ENCODE measurements at places on chromosomes 7 and 10.

GRCh38 chr10:114483575-114483974 lies 79.3 kb upstream of the AFAP1L2 start:
- DNase-seq: no peak

GRCh38 chr10:51340845-51341610 lies 266.7 kb downstream of the PRKG1 start:
- no peak for DNase-seq

- DNase-seq: no peak
Measured at GRCh38 chr10:88382699-88383098, 200.4 kb downstream of the RNLS start.

- DNase-seq: no peak
Measured at GRCh38 chr10:5641501-5641900, 24.9 kb downstream of the ASB13 start.

DNA sequence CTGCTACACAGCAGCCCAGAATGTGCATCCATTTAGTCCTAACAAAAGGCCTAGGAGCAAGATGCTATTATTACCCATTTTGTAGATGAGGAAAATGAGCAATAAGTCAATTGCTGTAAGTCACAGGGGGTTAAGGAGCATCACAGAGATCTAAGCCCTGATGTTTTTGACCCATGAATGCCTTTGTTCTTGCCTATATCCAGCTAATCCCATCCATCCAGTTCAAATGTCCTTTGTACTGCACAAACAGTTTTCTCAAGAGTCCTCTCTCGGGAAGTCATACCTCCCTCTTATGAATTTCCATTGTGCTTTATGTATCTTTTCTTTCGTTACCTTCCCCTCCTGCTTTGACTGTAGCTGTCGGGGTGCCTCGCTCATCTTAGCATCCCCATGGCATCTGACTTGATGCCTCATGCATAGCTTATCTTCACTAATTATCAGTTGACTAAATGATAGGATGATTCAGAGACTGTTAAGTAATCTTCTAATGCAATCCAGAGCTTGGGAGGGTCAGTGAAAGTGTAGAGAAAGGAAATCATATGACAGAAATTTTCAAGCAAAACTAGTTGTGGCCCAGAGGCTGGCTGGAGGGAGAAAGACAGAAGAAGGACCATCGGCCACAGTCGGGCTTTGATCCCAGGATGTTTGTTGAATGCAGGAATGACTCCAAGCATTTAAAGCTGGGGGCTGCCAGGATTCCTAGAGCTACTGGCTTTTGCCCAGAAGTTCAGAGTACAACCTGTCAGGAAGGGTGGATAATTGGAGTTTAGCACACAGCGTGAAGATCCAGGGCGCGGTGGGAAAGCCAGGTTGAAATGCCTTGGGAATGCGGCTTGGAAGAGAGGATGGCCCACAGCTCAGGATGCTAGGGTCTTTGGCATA lies 23.5 kb downstream of the BLVRA start:
- DNase-seq: no peak

DNA sequence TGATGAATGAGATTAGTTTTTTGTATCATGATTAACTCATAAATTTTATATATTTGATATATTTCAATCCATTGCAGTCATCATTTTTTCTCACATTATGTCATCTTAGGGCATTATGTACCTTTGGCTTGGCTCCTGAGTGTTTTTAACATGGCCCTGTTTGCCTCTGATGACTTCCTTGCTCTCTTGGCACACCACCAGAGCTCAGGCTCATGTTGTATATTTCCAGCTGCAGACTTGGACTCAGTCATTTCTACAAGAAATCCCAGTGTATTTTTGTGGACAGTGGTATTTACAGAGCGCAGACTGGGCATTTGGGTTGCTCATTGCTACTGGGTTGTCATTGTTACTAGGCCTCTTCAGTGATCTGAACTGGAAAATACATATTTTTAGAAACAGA lies 188.5 kb downstream of the ADRA2A start:
- no peak for DNase-seq

- no peak for DNase-seq
Measured at GRCh38 chr10:70140297-70140696, 6.2 kb downstream of the TYSND1 start.

- peak; percentile 75 for DNase-seq
Measured at GRCh38 chr10:133379152-133379800, at the start of gene PAOX. TSS of gene PAOX (plus strand) at chr10:133379262. CDS start at chr10:133379317, 55 bp downstream.

GRCh38 chr7:91373111-91373800 lies 109.0 kb downstream of the FZD1 start:
- no peak for DNase-seq

GRCh38 chr7:113086431-113086888 lies at the start of gene GPR85:
TSS of gene GPR85 (minus strand) at chr7:113086827. CDS start at chr7:113084721, 2,106 bp downstream.
- DNase-seq: peak; percentile 22

- DNase-seq: no peak
Measured at GRCh38 chr10:24214762-24215161, 5.8 kb downstream of the KIAA1217 start.

GRCh38 chr7:20932785-20933527 lies 146.3 kb upstream of the SP8 start:
- no peak for DNase-seq

GRCh38 chr10:6473430-6473829 lies 106.6 kb downstream of the PRKCQ start:
- DNase-seq: no peak

GRCh38 chr10:26869528-26869927 lies 8.8 kb upstream of the ABI1 start:
- no peak for DNase-seq

DNA sequence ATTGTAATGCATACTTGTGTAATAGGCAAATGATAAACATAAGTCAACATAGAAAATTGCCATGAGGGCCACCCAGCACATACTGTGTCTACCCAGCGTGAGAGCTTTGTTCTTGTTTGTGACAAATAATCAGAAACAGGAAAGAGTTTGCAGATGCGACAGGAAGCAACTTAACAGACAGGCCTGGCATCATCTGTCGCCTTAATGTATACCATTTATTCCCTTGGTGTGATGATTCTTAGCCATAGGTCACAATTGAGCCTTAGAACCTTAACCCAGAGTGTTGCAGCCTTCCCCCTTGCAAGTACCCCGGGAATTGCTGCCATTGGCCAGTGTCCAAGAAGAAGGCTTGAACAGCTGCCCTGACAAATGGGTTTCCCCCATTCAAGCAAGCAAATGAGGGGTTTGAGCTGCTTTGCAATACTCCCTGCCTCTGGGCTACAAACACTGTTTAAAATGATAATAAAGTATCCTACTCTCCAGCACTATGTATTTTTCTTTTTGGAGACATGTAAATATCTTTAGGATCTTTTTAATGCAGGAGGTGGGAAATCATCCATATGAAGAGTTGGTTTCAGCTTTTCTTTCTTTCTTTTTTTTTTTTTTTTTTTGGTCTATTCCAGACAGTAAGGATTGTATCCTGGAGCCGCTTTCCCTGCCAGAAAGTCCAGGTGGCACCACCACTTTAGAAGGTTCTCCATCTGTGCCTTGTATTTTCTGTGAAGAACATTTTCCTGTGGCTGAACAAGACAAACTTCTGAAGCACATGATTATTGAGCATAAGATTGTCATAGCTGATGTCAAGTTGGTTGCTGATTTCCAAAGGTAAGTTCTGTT lies 80.0 kb downstream of the ZNF277 start:
- DNase-seq: peak; percentile 74

DNA sequence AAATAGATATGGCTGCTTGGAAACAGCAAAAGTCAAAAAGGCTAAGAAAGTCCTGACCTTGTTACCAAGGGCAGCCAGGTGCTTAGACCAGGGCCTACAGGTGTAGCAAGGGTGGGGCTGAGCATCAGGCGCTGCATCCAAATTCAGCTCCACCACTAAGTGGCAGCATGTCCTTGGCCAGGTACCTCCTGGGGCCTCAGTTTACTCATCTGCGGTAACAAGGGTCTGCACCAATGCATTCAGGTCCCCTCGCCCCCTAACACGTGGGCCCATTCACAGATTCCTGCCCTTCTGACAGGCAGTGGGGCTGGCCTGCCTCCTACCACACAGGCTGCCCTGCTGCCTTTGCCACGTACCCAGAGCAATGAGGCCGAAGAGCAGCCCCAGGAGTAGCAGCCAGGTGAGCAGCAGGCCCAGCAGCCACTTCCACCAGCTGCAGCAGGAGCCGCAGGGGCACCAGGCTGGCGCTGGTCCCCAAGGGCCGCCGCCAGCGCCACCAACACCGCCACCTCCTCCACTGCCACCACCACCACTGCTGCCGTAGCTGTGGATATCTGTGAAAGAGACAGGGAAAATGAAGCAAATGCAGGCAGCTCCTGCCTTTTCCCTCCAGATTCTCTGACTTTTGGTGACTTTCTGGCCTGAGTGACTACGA lies 28.9 kb downstream of the COL17A1 start:
- no peak for DNase-seq

DNA sequence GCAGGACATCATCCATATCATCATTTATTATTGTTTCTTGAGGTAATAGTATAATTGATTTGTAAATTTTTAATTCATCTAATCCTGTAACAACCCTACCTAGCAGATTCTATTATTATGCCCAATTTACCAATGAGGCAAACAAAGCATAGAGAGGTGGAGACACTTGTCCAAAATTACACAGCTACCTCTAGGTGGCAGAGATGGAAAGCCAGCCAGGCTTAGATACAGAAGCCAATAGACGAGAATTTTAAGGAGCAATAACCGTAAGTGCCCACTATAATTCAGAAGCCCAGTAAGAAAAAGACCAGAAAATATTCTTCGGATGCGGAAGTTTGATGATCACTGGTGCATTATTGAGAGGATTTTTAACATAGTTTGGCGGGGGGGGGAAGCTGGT lies 54.0 kb downstream of the ANK3 start:
- no peak for DNase-seq

DNA sequence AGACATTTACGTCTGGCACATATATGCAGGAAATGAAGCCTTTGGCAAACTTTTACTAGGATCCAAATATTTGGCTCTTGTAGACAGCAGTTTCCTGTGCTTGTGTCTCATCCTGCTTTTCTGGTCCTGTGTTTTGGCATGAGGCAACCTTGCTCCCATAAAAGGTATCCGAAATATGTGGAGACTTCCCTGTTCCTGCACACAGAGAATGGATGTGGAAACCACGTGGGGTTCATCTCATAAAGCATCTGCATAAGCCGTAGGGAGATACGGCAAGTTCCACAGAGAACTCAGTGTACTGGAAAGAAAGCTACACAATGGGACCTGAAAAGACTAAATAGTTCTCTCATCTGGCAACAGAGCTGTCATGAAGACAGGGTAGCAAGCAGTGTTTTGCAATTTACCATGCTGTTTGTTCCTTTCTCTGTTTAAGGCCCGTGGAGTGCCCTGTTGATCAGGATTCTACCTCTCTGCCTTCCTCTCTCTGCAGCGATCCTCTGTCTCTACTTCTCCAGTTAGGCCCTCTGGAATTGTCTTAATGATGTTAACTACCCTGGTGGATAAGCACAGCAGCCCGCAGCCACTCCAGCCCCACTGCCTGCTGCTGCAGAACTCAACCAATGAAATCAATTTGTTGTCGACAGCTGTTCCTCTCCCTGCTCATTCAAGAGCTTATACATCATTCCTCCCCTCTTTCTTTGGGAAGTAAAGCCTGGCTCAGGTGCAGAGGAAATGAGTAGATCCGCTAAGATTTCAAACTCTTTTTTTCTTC lies 293.6 kb downstream of the CSTF2T start:
- no peak for DNase-seq

- DNase-seq: no peak
Measured at GRCh38 chr7:67306331-67306730, 309.7 kb downstream of the TYW1 start.

DNA sequence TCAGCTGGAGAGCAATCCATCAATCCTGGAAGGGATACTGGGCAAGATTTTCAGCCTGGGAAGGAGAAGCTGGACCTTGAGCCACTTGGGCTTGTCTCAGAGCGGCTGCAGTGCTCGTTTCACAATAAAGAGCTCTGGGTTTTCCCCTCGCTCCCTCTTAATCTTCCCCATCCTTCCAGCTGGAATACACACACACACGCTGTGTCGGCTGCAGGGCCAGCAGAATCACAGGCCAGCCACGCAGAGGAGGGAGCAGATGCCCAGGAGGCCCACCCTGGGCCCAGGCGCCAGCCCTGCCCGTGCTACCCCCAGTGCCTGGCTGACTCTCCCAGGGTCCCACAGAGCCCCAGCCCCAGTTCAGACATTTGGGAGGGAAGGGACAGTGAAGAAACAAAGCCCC lies 255.1 kb downstream of the TNS3 start:
- DNase-seq: no peak

DNA sequence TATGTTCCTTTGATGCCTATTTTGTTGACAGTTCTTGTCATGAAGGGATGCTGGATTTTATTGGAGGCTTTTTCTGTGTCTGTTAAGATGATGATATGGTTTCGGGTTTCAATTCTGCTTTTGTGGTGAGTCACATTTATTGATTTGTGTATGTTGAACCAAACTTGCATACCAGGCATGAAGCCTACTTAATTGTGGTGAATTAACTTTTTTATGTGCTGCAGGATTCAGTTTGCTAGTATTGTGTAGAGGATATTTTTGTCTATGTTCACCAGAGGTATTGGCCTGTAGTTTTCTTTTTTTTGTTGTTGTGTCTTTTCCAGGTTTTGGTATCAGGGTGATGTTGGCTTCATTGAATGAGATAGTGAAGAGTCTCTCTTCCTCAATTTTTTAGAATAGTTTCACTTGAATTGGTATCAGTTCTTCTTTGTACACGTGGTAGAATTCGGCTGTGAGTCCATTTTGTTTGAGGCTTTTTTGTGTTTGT lies 345.9 kb downstream of the KIF20B start:
- no peak for DNase-seq

DNA sequence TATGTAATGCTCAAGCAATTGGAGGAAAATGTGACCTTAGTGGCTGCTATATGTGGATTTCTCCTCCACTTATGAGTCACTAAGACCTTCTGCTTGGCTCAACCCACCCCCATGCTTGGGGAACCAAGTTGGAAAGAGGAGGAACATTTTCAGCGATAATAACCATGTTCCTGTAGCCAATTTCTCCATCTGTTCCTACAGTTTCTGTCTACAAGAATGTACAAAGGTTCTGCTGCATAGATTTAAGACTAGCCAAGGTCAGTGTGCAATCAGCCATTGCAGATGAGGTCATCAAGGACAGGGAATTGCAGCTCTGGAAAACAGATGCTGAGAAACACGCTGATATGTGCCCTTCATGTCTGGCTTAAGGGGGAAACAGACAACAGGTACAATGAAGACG lies 5.6 kb upstream of the NRCAM start:
- DNase-seq: no peak

- DNase-seq: no peak
Measured at GRCh38 chr7:50957431-50957830, 174.7 kb upstream of the GRB10 start.

DNA sequence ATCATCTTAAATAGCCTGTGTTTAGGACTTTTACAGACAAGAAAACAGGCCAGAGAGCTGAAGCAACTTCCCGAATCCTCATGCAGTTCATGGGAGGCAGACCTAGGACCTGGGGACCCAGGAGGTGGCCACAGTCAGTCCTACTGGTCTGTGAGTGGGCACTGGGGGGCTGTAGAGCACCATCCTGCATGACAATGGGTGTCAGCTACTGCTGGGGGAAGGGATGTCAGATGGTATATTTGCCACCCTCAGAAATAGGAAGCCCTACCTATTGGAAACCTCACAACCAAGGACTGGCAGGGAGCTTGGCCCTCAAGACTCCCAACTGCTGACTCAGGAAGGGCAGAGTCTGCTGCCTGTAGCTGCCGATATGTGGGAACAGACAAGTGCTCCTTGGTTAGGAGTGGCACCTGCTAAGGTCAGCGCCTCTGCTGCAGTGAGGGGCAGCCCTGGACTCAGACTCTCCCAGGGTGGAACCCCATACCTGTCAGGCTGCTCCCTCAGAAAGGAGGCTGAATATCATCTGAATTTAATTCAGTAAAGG lies 29.7 kb downstream of the OGDH start:
- DNase-seq: no peak

All from HAP-1 (cell line).